ENCODE measurements at places on chromosomes 4 and X.

- DNase-seq: no peak
These were observed 7.6 kb upstream of the XPNPEP2 start for GRCh38 chrX:129731228-129731627.

GRCh38 chr4:39166177-39166576 is 16.2 kb upstream of the WDR19 start:
- DNase-seq: no peak

DNA sequence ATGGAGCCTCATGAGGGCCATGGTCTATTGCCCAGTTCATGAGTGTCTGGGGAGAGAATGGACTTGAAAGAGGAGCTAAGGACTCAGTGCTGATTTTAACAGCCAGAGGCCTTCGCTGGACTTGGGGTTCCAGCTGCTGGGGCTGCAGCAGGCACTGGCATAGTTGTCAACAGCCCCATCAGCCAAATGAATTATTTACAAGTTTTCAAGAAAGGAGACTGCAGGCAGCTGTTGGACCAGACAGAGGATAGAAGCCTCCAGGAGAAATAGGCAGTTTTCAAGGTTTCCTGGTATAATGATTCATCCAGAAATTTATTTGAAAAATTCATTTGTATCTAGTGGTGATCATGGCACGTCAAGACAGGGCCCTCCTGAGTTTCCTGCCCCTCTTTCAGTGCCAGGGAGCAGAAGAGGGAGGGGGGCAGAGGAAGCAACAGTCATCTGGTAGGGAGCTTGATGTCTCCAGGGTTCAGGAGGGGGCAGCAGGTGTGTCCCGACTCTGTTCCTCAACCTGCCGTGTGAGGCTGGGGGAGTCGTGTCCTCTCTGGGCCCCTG is 63.1 kb upstream of the GPR78 start:
- no peak for DNase-seq

DNA sequence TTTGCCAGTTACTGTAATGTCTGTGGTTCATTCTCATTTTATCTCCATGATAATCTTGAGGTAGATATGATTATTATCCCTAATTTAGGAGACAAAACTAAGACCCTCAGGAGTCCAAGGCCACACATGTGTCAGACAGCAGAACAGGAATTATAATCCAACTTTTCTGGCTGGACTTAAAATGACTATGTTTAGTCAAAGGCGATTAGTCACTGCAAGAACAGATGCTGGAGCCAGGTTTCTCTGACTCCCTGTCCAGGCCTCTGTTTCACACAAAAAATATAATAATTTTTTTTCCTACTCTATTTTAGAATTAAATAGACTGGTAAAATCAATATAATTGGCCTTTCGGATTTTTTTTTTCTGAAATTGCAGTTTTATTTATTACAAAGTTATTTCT is 56.7 kb upstream of the TMEM131L start:
- DNase-seq: no peak

GRCh38 chr4:121686255-121686654 is 10.5 kb downstream of the ANXA5 start:
- DNase-seq: no peak

DNA sequence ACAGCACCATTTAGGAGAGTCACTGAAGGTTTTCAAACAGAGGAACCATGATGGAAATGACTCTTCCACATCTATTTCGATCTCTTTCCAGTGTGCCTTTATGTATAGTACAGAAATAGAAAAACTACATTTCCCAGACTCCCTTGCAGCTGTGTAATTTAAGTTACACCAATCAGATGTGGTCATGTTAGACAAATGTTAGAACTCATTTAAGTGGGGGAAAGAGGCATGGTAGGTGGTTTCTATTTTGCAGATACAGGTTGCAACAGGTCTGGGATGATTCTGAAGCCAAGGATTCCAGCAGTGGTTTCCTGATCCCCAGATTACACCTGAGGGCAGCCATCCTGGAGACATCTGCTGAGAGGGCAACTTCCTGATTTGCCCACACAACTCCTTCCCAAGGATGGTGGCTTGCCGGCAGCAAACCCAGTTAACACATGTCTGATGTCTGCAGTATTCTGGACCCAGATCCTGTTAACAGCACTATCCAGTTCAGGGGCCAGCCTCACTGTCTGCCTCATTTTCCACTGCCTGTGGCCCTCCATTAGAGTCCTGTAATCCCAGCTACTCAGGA is 38.7 kb upstream of the PDK3 start:
- no peak for DNase-seq

DNA sequence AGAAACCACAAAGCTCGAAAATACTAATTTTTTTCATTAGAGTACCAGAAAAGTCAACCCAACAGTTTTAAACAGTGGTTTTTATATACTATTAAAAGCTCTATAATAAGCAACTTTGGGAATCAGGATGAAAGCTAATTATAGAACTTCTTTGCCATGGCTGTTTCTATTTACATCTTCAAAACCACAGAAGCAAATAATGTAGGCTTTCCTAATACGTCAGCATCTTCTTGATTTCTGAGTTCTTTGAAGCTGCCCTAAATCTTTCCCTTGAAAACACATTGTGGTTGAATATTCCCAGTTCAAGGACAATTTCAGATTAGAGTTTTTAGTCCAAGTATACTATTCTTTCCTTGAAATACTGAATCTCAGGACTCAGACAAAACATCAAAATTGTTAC is 460.2 kb upstream of the FAT1 start:
- no peak for DNase-seq

GRCh38 chr4:102076622-102077021 is 268.7 kb downstream of the SLC39A8 start:
- no peak for DNase-seq

GRCh38 chr4:3290476-3290875 is 2.3 kb upstream of the RGS12 start:
- no peak for DNase-seq

DNA sequence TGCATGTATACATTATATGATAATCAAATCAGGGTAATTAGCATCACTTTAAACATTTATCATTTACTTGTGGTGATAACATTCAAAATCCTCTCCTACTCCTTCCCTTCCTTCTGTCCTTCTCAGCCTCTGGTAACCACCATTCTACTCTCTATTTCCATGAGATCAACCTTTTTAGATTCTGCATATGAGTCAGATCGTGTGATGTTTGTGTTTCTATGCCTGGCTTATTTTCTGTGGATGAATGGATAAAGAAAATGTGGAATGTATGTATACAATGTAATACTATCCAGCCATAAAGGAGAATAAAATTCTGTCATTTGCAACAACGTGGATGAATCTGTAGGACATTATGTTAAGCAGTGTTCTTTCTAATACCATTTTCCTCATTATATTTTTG is 123.9 kb downstream of the NAA11 start:
- no peak for DNase-seq

DNA sequence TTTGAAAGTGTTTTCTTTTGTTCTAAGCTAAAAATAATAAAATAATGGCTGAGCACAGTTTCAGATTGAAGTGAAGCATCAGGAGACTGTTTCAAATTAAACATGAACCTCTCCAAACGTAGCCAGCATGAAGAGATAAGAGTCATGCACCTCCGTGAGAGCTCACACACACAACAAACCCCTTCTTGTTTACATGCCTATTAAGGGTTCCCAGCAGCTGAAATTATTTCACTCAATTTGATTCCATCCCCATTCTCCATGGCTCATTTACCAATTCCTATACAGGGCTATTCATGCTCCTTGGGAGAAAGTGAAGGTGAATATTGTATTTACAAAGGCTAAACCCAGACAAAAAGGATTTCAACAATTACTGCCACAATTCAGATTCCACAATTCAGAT is 954.1 kb upstream of the INTU start:
- DNase-seq: no peak

- DNase-seq: no peak
These were observed 72.8 kb downstream of the PRSS12 start for GRCh38 chr4:118279920-118280432.

DNA sequence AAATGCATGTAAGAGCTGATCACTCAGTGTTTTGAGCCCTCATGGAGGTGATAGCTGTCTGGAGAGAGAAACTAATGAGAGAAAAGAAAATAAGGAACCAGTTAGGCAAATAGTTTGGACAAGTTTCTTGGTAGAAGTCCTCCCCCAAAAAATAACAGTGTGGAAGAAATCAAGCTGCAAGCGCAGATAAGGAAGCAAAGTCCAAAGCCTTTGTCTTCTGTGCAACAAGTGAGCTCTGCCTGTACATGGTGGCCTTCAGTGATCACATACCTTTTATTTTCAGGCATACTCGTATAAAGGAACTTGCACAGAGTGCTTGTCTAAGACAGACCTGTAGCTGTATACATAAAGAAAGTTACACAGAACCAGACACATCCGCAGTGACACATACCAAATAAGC is 2.5 kb upstream of the UGT2A3 start:
- no peak for DNase-seq

Data from stimulated activated CD8-positive, alpha-beta memory T cell treated with anti-CD3 and anti-CD28 coated beads, Interleukin-12 subunit alpha, Interleukin-12 subunit beta, amount 100 ng/mL, for 1 hour (primary cell).